CD4-positive, alpha-beta T cell treated with Interleukin-12 subunit alpha and Interleukin-12 subunit beta, for 1 hour (primary cell): ENCODE measurements at places on chromosomes 12 and 14.

DNA sequence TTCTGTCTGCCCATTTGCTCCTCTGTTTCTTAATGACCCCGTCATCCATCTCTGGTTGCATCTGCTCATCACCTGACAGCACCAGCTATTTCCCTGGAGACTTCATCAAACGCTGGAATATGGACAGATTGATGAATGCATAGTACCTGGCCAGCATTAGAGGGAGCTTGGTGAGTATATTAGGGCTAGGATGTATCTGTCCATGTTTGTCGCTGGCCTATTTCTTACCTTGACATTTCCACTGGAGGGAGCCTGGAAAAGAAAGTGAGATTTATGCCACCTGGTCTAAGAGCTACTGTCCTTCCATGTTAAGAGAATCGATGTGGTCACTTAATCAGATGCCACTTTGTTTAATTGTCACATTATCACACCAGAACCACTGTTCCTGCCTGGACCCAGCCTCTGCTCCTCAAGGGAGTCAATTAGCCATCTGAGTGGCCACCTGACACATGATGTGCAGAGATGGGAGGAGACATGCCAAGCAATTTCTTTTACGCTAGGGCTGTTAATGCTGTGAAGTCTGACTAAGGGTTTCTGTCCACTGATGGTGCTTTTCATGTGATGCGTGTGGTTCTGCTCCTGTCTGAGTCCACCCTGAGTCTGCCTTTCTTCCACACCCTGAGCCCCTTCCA lies 75.3 kb upstream of the SFSWAP start:
- no peak for DNase-seq

GRCh38 chr12:111012918-111013317 lies 92.5 kb upstream of the MYL2 start:
- no peak for DNase-seq

GRCh38 chr14:38929416-38929815 lies 173.6 kb downstream of the SEC23A start:
- no peak for DNase-seq

DNA sequence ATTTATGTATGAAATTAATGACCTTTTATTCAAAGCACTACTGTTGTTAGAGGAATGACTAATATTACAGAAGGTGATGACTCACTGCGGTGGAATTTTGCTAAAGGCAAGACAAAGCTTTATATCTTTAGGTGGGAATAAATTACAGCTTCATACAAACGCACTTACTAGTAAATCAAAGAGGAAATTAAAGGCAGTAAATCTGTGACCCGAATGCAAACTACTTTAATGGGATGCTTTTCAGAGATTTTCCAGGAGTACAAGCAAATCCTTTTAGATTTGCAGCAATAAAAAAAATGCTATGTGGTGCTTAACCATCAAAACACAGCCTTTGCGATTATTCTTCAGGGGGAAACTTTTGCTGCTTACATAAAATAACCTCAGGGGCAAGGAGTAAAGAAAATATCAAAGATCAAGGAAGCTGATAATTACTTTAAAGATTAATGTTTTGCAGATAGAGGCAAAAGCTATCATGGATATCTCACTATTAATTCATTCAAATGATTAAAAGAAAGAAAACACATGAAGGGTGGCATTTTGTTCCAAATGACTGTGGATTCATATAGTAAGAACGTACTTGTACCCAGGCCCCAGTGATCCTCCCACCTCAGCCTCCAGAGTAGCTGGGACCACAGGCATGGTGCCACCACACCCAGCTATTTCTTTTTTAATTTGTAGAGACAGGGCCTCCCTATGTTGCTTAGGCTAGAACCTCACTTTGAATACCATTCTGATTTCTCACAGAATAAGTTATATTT lies 98.9 kb downstream of the DENND5B start:
- DNase-seq, result no peak

GRCh38 chr12:14784471-14784870 lies 18.8 kb downstream of the WBP11 start:
- no peak for DNase-seq

GRCh38 chr14:96888593-96888992 lies 91.4 kb downstream of the VRK1 start:
- DNase-seq, result no peak

GRCh38 chr12:6361834-6362233 lies 13.5 kb downstream of the SCNN1A start:
- DNase-seq, result peak; percentile 20
